Inflammatory macrophage treated with lipopolysaccharide for 4 hours (primary cell): ENCODE measurements at places on chromosomes 12 and 14.

DNA sequence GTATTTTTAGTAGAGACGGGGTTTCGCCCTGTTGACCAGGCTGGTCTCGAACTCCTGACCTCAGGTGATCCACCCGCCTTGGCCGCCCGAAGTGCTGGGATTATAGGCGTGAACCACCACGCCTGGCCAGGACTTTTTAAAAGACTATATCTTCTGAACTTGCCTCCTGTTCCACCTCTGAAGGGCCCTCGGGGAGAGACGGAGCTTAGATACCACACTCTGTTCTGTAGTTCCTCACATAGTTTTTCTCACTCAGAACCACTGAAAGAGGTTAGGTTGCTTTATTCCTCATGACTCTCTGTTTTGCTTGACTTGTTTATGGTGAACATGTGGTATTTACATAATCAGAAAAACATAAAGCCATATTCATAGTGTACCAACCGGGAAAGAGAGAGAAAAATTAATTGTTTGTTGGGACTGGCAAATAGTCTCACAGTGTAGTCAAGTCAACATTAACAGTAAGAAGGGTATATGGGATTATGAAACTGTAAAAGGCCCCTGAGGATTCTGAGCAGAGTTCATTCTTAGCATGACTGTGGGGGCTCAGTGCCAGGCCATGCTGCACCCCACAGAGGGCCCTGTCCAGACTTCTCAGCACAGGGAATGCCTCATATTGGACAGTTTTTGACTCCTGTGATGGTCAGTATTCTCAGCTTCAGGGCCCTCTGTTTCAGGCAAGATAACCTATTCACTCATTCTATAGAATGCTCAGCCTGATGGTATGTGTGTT, 342.3 kb downstream of the ZFP36L1 start:
- no peak for DNase-seq

GRCh38 chr14:54537651-54538050, 27.9 kb downstream of the CGRRF1 start:
- no peak for DNase-seq

GRCh38 chr12:33349791-33350190, 89.8 kb downstream of the SYT10 start:
- no peak for DNase-seq

GRCh38 chr14:85878874-85879273, 348.9 kb downstream of the FLRT2 start:
- no peak for DNase-seq

GRCh38 chr14:95979339-95980042, 59.7 kb upstream of the C14orf132 start:
- no peak for DNase-seq

- no peak for DNase-seq
Measured at GRCh38 chr14:97315790-97316189, 518.6 kb downstream of the VRK1 start.

DNA sequence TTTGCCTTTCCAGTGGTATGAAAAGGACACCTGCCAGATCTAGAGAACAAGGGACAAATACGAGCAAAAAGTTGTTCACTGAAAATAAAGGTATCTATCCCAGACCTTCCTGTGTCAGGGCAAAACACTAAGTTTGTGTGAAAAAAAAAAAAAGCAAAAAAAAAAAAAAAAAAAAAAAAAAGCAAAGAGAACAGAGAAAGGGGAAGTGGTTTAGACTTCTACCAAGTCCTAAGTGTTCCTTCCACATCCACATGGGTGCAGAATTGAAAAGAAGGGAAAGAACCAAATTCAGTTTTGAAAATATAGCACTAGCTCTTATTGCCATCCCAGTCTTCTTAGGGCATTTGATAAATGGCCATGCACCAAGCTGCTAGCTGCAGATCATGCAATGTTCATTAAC, 41.7 kb downstream of the ZCRB1 start:
- peak; percentile 42 for DNase-seq

DNA sequence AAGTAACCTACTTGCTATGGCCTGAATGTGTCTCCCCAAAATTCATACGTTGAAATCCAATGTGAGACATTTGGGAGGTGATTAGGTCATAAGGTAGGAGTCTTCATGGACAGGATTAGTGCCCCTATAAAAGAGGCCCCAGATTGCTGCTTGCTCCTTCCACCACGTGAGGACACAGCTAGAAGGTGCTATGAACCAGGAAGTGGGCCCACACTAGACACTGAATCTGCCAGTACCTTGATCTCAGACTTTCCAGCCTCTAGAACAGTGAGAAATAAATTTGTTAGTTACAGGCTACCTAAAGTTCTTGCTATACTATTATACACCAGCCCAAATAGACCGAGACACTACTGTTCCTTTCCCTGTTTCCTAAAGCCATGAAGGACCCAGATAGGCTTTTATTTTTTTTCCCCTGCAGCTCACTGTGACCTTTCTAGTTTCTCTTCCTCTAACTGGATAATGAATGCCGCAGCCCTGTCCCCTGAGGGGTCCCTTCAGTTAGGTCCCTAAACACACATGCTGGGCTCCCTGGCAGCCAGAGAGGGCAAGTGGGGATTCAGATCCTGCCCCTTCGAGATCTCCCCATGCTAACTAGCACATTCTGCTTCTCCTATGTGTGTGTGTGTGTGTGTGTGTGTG, 19.3 kb downstream of the SLC25A3 start:
- DNase-seq: peak; percentile 44

GRCh38 chr14:100147691-100148464, 11.6 kb downstream of the DEGS2 start:
- no peak for DNase-seq

- DNase-seq: peak; percentile 84
Measured at GRCh38 chr12:92133795-92134637, 11.6 kb downstream of the BTG1 start.

GRCh38 chr12:132160016-132160415, 15.8 kb downstream of the NOC4L start:
- DNase-seq: no peak
